ENCODE measurements at places on chromosomes 6 and 20.

DNA sequence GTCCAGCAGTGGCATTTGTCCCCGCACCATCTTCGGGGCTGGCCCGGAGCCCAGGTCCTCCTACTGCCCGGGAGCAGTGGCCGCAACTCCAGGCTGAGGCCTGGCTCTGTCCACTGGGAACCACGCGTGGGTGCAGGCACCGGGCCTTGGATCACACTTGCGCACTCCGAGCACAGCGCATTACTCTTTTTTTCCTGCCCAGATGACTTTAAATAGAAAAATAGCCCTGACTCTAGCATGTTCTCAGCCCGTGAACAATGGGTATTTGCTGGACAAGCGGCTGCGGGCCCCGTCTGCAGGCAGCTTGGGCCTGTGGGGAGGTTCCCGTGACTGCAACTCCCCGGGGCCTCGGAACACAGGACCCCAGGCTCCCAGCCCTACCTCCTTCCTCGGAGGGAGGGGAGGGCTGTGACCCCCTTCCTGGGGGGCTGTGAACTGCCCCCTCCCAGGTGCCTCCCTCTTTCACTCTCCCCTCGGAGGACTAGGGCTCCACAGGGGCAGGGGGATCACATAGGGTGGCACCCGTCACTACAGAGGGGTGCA is 162.2 kb downstream of the TBXT start:
- DNase-seq = no peak

DNA sequence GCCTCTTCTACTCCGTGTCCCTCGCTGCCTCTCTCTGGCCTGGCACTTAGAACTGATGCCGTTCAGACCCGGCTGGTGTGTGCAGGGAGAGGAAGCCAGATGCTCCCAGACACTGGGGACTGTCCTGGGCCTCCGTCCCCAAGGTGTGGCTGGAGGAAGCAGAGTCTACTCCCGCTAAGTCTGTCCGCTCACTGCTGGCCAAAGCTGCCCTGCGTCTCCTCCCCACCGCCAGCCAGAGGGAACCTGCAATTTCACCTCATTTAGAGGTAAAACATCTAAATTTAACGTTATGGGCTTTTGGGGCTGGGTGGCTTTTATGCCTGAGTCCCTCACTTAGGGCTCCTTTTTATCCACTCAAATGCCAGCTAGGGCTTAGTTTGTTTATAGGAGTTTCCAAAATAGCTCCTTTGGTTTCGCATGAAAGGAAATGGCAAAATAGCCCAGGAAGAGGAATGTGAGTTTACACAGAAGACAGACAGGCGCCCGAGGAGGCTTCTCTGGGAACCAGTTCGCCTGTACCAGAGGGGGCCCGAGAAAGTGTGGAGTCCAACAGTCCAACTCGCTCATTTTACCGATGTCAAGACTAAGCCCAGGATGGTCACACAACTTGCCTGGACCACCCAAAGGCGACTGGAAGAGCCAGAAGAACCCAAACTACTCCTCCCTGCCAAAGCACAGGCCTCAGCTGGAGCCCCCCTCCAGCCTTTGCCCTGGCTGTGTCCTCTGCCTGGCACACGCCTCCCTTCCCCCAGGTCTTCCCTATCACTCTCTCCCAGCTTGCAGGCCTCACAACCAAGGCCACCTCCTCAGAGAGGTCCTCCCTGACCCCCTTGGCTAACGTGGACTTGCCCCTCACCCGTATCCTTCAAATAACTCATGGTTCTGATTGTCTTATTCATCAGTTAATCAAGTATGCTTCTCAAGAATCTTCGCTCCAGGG is 54.5 kb downstream of the RIPOR3 start:
- DNase-seq = peak; percentile 56

DNA sequence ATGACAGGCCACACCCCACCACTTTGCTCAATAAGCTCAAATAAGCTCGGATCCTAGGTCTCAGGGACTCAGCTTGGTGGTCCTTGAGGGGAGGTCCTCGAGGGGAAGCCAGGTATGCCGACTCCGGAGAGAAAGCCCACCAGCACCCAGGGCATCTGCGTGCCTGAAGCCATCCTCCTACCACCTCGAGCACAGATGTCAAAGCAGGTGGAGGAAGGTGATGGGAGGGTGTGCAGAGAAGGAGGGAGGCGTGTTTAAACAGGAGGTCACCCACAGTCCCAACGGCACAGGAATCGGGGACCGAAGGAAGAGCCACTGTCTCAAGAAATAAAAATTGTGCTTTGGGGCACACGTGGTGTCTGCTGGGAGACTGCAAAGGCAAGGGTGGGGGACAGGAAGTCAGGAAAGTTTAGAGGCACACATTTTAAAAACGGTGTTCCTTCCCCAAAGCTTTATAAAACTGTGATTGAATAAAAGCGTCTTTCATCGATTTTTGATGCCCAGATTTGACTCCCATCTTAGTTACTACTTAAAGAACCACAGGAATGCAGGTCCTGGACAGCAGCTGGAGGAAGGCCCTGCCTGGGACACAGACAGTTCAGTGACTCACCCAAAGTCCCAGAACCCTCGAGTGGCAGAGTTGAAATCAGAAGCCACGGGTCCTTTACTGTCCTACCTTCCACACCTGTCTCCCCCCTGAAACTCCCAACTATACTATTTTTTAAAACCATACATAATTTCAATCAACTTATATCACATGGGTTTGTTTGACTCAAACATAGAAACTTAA is 221.0 kb upstream of the PDE10A start:
- DNase-seq = no peak

DNA sequence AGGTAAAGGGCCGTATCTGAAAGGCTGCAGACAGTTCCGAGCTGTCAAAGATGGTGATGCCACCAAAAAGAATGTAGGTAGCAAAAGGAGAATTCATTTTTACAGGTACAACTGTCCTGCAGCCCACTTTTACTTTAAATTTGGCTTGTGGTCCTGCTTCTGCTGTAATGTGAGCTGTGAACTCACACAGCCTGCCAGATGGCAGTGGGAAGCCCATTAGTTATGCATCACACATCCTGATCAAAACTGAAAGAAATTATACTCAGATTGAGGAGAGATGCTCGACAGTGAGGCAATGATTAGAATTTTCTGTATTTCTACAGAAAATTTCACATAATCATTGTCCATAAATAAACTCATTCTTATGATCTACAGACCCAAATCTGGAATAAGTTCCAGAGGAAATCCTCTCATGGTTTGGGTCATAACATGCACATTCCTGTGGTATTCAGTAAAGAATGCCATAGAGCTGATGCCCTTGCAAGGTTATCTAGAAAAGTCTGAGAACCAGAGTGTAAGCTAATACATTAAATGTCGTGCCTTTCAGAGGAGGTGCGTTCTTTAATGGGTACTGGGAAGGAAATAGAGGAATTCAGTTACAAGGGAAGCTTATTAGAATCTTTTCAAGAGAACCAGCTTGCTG is 23.9 kb upstream of the E2F3 start:
- DNase-seq = no peak

- no peak for DNase-seq
Measured at GRCh38 chr6:93418033-93418407, 1.3 kb downstream of the EPHA7 start.

GRCh38 chr6:139240161-139241010 is 51.4 kb downstream of the TXLNB start:
- no peak for DNase-seq

GRCh38 chr6:33609528-33609927 is 11.6 kb upstream of the ITPR3 start:
- no peak for DNase-seq

GRCh38 chr6:154509421-154510143 is 903 bp downstream of the CNKSR3 start:
- peak; percentile 79 for DNase-seq

DNA sequence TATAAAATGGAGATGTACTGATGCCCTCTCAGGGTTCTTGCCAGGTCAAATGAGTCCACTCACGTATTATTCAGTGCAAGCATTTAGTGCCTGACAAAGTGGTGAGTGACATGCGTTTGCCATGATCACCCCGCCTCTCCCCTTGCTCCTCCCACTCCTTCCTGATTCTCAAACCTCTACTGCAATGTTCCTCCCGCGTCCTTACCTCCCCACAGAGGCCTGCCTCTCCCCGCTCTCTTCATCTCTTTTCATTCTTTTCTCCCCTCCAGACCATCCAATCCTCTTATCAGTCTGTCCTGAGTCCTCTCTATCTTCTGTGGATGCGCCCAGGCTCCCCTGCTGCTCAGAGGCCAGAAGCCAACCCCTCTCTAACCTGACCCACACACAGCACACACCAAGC is 40.7 kb downstream of the KCNK5 start:
- peak; percentile 59 for DNase-seq

DNA sequence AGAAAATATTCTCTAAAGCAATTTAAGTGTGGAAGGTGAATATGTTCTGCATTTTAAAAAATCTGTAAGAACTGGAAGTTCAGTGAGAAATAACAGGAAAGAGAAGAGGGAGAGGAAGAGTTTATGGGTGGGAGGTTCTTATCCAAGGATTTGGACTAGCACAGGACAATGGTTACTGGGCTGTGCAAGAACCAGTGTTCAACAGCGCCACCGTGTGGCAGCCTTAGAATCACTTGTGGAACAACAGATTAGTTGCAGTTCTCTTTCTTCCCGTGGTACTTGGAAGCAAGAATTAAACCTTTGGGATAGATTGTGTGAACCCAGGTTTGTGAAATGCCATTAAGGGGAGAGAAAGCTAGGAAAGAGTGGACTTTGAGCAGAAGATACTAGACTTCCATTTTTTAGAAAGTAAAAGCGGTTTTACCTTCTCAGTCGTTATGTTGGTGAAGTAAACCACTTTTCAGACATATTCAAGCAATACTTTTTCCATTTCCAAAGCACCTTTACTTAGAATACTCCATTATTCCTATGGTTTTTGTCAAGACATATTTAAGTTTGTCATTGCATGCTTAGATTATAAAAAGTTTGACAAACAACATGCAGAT is 436.7 kb downstream of the RNF144B start:
- peak; percentile 60 for DNase-seq

GRCh38 chr6:143015300-143015706 is 45.4 kb upstream of the AIG1 start:
- no peak for DNase-seq

DNA sequence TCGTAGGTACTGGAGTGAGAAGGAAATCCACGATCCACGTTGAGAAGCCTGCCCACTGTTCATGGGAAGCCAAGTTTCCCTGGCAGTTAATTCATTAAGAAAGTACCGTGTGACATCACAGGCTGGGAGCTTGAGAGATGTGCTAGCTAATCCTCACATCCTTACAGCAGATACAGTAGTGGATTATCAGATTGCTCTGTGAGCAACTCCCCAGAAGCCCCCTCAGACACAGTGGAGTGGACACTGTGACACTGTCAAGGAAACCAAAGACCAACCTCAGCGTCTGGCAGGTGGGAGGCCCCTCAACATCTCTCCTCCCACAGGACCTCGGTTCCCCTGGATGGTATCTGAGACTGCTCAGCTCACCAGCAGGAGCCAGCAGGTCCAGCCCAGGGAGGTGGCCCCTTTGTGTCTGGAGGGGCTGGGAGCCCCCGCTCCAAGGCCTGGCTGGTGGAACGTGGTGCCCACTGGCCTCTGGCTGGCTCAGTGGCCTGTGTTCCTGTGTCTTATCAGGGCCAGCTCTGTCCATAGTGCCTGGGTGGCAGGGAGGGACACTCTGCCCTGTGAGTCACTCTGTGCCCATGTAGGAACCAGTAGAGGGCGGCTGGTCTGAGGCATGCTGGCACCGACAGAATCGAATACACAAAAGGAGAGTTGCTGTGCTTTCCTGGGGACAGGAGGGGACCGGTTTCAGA is 7.2 kb downstream of the PYGB start:
- DNase-seq = no peak

- no peak for DNase-seq
Measured at GRCh38 chr6:79005497-79005896, 72.6 kb downstream of the PHIP start.

DNA sequence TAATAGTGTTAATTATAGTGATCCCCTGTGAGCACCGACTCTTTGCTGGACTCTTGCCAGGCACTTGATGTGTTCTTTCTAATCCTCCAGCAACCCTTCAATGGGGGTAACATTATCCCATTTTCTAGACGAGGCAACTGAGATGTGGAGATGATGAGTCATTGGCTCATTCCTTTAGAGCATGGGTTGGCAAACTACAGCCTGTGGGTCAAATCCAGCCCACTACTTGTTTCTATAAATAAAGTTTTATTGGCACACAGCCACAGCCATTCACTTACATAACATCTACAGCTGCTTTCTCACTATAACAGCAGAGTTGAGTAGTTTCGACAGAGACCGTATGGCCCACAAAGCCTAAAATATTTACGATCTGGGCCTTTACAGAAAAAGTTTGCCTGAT is 249.5 kb upstream of the KCNG1 start:
- DNase-seq = no peak

DNA sequence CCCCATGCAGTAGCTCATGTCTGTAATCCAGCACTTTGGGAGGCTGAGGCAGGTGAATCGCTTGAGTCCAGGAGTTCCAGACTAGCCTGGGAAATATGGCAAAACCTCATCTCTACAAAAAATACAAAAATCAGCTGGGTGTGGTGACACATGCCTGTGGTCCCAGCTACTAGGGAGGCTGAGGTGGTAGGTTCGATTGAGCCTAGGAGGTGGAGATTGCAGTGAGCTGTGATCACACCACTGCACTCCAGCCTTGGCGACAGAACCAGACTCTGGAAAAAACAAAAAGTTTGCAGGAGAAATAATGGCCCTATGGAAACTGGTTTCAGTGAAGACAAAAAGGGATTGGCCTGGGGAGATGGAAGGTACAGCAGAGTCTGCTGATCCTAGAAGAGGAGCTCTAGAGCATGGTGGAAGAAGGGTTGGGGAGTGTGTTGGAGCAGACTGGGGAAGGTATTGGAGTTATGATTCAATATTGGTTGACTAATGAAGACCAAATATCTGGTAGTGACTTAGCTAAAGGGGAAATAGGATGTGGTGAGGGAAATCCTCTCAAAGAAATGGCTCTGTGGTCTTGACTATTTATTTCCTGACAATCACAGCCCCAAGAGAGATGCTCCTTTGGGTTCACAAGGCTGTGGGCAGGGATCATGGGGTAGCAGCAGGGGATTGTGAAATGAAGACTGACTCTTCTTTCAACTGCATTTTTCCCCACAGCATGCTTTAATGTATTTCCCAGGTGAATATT is 281.9 kb downstream of the UTRN start:
- DNase-seq = no peak

DNA sequence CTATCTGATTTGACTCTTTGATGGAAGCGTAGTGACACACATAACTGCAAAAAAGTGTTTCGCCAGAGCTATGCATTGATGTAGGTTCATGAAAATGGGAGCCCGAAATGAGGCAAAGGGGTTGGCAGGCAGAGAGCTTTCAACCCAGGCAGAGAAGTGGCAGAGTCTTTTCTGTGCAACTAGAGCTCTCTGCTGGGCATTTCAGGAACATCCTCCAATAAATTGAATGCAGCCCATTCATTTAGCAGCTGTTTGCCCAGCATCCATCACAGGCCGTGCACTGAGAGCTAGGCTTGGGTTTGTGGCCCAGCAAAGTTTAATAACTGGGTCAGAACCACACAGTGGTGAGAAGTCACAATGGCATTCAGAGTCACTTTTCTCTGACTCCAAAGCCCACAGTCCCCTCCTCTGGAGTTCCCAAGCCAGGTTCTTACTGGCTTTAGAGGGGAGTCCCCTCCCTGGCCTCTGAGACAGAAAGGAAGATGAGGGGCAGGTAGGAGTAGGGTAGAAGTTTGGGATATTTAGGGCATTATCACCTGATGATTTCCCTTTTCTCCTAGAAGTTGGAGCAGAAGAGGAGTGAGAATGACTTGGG is 31.8 kb upstream of the ELMO2 start:
- peak; percentile 60 for DNase-seq

Data from hematopoietic multipotent progenitor cell treated with erythropoietin and hydrocortisone succinate and interleukin-3 and kit ligand, for 6 days (in vitro differentiated cells).